Fibroblast of skin of back (primary cell): ENCODE measurements at places on chromosomes 5 and 9.

- peak; percentile 99 for DNase-seq
Observed at GRCh38 chr5:35136386-35136785, 88.6 kb upstream of the AGXT2 start.

DNA sequence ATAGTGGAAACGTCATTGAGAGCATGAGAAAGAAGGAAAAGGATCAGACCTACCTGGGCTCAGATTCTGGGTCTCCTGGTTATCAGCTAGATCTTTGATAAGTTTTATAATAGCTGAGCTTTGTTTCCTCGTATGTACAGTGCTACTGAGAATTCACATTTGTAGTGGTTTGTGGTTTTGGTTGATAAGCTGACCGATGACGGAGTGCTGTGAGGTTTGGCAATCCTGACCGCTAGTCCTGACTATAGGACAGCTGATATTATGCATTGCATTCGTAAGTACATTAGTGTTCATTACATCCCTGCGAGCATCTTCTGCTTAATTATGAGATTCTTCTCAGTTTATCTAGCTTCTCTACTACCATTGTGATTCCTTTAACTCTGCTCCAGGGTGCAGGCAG, 190.7 kb upstream of the SLC27A6 start:
- no peak for DNase-seq

DNA sequence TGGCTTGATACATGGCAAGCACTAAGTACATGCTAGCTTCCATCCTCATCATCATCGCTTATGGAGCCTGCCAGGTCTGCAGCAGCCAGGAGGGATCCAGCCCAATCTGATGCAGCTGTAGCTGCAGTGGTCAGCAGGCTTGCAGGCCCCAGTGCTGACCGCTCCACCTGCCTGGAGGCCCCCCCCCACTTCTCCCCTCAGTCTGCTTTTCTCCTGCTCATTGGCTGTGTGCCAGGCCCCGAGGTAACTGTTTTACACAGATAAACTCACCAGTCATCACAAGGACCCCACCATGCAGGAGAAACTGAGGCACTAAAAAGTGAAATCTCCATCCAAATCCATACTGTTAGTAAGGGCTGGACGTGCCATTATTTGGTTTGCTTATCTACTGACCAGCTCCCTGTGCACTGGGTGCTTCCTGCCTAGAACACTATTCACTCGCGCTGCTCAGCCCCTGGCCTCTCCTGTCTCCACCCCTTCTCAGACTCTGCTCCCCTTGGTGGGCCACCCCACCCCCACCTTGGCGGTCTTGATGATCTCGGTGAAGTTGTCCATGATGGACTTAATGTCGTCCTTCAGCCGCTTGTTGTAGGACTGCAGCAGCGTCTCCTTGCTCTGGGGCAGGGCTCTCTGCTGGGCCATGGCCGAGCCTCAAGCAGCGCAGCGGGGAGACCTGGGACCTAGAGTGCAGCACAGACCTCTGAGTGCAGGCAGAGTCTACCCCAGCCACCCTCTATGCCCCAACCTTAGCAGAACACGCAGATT, 1.7 kb downstream of the MED22 start:
- no peak for DNase-seq

DNA sequence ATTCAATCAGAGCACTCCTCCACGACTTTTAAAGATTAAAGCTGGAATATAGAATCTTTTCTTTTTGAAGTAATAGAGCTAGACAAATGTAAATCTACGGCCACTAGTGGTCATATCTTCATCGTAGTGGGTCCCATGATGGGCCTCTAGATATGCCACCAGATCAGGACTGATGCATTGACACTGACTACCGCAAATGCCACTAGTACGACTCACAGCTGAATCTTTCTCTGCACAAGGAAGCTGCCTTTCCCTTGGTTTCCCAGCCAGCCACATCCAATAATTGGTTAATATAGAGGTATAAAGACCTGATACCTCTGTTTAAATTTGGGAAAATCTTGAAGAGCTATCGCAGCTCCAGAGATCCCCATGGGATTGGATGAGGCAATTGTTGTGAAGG, 37.8 kb upstream of the ADRB2 start:
- DNase-seq = peak; percentile 65

DNA sequence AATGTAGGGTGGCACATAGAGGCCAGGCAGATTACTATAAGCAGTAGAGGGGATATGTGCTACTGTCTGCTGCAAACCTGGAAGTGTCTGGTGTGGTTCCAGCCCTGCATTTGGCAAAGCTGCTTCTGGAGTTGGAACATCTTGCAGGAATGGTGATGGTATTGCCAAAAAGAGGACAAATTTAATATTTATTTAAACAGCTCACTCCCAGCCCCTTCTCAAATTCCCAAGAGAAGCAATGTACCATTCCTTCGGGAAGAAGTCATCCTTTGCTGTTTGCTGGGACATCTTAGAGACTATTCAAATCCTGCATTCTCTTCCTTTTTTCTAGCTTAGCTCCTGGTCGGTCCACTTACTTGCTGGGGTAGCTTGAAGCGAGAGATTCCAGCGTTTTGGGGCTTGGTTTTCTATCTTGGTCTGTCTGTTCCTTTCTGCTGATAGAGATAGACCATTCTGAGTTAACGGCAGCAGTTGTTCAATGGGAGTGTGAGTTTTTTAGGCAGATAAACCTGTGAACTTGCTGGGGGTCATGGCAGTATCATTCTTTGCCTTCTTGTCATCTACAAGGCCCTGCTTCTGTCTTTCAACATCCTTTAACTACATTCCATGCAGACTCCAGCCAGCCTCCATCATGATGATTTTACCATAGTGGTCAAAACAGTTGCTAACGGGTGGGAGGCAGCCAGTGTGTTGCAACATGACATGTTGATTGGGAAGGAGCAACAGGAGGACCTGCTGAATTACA, 69.9 kb downstream of the RCL1 start:
- DNase-seq = peak; percentile 41

- no peak for DNase-seq
Observed at GRCh38 chr5:4212071-4212739, 616.6 kb downstream of the IRX1 start.
